ENCODE measurements at places on chromosomes 12 and 14.

- DNase-seq = no peak
Measured at GRCh38 chr12:113932381-113933196, 33.5 kb downstream of the RBM19 start.

DNA sequence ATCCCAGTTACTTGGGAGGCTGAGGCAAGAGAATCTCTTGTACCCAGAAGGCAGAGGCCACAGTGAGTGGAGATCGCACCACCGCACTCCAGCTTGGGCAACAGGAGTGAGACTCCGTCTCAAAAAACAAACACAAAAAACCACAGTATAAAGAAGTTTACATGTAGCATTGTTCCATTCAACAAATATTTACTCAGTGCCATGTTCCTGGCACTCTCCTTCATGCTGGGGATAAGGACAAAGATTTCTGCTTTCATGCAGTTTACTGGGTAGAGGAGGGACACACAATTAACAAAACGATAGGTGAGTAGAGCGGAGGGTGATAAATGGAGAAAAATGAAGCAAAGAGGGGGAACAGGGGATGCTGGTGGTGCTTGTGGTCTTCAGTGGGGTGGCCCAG lies 68.2 kb upstream of the OVCH1 start:
- DNase-seq = no peak

DNA sequence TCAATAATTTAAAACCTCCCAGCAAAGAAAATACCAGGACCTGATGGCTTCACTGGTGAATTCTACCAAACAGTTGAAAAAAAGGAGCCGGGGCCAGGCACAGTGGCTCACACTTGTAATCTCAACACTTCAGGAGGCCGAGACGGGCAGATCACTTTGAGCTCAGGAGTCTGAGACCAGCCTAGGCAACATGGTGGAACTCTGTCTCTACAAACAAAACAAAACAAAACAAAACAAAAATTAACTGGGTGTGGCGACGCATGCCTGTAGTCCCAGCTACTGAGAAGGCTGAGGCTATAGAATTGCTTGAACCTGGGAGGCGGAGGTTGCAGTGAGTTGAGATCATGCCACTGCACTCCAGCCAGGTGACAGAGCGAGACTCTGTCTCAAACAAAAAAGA lies 13.7 kb upstream of the TROAP start:
- no peak for DNase-seq

DNA sequence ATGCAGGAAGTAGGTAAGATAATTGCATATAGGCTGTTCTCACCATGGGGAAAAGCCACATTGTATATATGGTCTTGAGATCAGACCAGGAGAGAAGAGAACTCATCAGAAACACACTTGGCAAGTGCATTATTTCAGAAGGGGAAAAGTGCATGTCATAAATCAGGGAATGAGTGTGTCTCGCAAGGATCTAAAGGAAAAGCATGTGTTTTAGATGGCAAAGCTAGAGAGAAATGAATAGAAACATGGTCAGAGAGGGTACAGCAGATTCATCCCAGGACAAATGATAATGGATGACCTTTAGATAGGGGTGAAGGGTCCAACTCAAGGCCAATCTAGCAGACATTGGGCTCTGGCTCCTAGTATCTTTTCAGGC lies 230.2 kb upstream of the NAV3 start:
- no peak for DNase-seq

GRCh38 chr12:132591107-132591935 lies 19.1 kb downstream of the LRCOL1 start:
- no peak for DNase-seq

GRCh38 chr12:81089412-81089811 lies 11.5 kb downstream of the ACSS3 start:
- no peak for DNase-seq

DNA sequence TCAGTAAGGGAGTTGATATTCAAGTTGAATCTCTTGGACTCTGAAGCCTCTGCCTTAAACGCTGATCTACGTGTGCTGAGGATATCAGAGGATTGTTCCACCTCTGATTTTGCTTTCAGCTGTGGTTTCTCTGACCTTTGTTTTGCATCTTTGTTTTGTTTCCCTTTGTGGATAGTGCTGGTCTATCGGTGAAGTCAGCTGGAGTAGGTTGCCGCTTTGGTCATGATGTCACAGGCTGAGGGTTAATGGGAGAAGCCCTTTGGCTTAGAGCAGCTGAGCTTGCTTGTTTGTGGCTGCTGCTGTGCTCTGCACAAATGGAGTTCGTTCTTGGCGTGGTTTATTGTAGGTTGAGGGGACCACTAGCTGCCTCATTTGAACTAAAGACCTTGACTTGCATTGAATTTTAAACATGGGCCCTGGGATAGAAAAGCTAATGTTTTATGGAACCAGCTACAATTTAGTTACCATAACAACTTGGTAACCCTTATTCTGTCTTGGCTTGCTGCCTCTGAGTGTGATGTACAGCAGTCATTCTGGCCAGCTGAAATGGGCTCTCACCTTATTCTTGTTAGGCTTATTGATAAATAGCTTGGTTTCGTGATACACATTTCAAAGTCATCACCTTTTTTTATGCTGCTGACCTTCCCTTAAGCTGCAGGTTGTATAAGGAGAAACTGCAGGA lies 284.5 kb upstream of the E2F7 start:
- DNase-seq = no peak

- no peak for DNase-seq
Measured at GRCh38 chr12:18718462-18718861, 19.4 kb downstream of the PLCZ1 start.

DNA sequence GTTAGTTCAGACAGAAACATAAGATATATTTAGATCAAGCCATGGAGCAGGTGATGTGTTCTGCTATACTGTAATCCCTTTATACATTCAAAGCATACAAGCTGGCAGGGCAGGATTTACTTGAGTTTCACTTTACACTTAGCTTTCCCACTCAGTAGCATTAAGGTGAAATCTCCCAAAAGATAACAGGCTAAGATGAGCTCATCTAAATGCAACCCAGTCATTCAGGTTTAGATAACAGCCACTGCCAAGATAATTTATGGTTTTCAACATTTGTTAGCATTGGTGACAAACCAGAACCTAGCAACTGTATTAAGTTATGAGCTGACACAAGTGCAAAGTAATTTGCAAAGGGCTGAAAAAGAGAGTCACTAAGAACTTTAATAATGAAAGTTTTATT lies 925.1 kb upstream of the ATXN7L3B start:
- DNase-seq = no peak

DNA sequence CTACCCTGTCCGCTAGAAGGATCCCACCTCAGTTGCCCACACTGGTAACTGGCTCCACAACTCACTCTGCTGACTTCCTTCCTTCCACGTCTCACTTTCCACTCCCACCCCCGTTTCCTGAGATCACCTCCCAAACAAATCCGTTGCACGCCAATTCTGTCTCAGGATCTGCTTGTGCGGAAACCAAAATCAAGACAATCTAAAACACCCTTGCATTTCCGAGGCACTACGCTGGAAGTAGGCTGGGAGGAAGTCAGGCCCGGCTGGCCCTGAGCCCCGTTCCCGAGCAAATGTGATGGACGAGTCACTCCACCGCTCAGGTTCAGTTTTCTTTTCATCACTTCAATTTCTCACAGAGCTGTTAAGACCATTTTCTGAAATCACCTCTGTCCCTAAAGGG lies 23.1 kb downstream of the ABCB9 start:
- no peak for DNase-seq

All from NCI-H146 (cell line).